Putamen (tissue), 1 donor: ENCODE measurements at places on chromosomes 1 and 21.

DNA sequence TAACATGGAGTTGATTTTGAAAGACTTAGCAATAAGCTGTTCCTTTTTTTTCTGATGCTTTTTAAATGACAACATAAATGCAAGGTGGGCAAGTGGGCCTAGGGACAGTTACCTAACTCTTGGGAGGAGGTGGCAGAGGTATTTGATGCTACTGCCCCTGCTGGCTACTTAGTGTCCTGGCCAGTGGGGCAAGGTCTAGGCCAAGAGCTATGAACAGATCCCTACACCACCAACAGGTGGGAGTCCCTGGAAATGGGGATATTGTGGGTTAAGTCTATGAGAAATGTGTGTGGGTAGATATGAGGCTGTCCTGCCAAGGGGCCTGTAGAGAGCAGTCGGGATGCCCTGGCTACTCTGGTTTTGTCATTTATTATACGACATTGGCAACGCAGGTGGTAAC is 31.3 kb upstream of the B3GALT5 start:
- no peak for DNase-seq

DNA sequence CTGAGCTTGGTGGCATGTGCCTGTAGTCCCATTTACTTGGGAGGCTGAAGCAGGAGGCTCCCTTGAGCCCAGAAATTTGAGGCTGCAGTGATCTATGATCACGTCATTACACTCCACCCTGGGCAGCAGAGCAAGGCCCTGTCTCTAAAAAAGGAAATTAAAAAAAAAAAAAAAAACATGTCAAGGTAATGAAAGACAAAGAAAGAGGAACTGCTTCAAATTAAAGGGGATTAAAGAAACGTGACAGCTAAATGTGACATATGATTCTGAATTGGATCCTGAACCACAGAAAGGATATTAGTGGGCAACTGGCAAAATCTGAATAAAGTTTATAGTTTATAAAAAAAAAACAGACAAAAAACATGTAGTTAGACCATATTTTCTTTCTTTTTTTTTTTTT is 3.8 kb upstream of the C2CD4D start:
- DNase-seq: no peak

DNA sequence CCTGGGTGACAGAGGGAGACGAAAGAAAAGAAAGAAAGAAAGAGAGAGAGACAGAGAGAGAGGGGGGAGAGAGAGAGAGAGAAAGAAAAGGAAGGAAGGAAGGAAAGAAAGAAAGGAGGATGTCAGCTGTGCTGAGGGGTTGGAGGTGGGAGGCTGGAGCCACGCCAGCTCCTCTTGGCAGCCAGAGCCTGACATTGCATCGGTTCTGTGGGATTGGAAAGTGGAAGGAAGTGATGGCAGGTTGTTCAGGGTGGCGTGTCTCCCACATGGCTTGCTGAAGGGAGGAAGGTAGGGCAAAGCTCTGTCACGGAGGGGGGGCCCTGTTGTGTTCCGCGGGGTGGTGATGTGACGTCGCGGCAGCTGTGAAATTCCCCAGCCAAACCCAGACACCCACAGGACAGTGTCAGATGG is 30.7 kb downstream of the EIF2D start:
- no peak for DNase-seq

- no peak for DNase-seq
These were observed 146.5 kb upstream of the TNR start for GRCh38 chr1:175889848-175890247.

- DNase-seq: no peak
These were observed 145.5 kb upstream of the DMRTA2 start for GRCh38 chr1:50568782-50569181.

DNA sequence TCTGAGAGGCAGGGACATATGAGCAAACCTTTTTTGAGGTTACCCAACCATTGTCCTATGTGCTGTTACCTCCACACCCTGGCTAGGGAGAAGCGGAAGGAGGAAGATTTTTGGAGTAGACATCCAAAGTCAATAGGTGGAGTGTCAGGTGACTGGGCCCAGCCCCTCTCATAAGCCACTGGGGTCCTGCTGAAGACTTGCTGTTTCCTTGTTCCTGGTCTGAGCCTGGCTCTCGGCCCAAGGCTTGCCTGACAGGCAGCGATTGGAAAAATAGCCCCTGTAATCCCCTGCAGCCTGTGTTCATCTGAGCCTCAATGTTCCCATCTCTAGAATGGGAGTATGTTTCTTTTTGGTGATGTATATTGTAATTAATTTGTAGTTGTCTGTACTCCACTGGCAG is 6.9 kb upstream of the PIGR start:
- no peak for DNase-seq

DNA sequence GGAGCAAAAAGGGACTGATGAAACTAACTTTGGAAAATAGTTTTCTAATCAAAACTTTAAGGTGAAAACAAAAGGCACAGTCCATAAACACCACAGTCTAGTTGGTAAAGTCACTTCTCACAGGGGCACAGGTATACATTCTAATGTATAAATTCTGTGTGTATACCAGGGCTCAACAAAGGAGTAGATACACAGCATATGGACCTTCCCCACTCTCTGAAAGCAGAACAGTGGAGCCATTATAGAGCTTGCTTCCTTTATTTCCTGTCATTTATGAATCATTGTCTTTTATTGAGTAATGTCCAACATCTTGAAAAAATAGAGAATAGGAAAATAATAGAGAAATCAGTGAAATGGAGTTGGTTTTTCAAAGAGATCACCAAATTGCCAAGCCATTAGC is 746.5 kb upstream of the CHRM3 start:
- no peak for DNase-seq

DNA sequence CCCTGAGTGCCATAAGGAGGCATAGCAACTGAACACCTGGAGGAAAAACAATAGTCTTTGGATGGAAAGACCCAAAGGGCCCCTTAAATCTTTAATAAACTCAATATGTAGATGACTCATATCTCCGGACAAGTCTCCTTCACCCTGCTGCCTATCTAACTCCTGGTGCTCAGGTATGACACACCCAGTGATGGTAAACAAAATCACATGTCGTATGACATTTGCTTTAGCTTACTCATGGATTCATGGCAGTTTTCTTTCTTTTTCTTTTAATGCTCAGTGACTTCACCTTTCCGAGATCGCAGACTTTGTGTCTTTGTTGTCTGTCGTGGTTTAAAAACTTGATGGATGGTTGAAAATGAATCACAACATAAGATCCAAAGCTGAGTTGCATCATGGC is 208.5 kb upstream of the PROX1 start:
- no peak for DNase-seq

DNA sequence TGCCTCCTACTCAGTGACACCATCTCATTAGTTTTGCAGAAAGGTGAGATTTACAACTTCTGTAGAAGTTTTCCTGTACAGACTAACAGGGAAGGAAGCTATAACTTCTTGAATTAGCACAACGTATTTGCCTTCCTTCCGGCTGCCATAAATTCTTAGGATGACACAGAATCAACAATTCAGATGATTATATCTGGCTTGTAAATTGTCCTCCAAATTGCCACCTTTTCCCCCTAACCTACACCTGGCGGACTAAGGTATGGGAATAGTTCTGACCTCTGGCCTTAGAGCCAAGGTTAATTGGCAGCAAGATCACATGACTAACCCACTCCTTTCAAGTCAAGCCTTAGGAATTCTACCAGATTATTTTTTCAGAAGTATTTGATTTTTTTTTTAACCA is 284.3 kb downstream of the LMO4 start:
- no peak for DNase-seq

GRCh38 chr1:155983191-155984024 is 5.1 kb upstream of the ARHGEF2 start:
- DNase-seq: no peak

GRCh38 chr1:44151808-44152207 is 10.4 kb upstream of the KLF18 start:
- DNase-seq: no peak

GRCh38 chr1:78184460-78185072 is 138.8 kb downstream of the GIPC2 start:
- DNase-seq: no peak

DNA sequence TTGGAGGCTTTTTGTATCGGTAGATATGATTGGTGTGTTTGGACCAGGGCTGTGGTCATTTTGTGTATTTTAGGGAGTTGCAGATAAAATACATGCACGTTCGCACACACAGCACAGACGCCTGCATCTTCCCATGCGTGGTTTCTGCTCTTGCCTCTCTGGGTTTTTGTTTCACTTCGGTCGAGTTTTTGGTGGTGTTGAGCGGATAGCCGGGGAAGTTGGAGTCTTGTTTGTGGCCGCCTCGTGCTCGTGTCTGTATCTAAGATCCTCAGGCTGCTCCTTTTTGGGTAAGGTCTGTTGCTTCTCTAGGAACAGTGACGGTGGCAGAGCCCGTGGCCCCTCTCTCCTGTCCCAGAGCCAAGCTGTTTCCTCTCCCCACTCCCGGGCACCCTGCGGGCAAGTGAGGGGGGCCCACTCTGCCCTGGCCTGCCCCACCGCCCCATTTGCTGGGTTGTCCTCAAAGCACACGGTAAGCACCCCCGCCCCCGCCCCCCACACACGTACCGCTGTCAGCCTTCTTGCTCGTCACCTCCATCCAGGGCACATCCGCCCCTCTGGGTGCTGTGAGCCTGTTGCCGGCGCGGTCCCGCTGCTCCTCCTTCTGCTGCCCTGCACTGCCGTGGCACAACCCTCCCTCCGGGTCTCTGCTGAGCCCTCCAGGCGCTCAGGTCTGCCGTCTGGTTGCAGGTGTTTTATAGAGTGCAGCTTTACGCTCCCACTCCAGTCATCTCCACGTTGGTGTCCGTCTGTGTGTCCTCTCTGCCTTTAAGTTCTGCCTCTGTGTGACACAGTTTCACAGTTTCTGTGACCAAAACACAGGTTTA is 51.9 kb downstream of the AGPAT3 start:
- no peak for DNase-seq

GRCh38 chr1:54372978-54373377 is 33.2 kb downstream of the SSBP3 start:
- DNase-seq: no peak

DNA sequence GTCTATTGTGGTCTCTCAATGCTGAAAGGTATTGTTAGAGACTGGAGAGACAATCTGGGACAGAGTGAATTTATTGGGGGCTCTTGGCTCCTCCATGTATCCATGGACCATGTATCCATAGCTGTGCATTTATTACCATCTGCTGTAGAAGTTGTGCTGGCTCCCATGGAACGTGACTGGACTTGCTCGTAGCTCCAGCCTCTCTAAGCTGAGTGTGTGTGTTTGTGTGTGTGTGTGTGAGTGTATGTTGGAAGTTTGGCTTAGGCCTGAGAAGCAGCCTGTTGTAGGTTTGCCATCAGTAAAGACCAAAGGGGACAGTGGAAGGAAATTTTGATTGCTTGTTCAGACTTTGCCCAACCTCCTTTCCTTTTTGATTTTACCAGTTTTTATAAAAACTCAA is 105.7 kb upstream of the USP24 start:
- DNase-seq: no peak

DNA sequence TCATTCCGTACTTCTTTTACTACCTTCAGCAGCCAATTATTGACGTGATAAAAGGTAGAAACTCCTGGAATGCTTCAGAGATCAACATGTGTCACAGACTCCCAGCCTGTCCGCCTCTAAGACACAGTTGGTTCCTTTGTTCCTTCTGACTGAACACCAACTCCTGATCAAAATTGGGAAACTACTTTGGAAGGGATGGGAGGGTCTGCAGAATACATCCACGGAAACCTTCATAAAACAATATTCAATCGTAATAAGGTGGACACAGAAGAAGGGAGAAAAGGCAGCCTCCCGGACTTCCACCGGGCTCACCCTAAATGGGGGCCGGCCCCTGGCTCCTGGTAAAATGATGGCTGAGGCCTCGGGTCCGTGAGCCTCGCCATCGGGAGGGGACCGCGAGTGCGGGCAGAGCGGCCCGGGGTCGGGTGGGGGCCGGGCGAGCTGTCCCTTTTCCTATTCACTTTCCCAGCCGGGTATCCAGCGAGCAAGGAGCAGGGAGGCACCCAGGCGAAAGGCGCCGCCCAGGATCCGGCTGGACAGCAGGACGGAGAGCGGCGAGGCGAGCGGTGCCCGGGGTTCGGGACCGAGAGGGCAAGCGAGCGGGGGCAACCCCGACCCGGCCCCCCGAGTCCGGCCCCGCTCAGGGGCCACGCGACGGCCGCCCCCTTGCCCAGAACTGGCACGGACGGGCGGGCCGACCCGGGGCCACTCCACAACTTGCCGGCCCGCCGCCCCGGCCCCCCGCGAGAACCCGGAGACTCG is 805 bp downstream of the NRIP1 start:
- peak; percentile 17 for DNase-seq

- no peak for DNase-seq
These were observed 178.1 kb downstream of the AK5 start for GRCh38 chr1:77459881-77460280.

- DNase-seq: no peak
These were observed 15.6 kb downstream of the DDAH1 start for GRCh38 chr1:85449356-85449755.

DNA sequence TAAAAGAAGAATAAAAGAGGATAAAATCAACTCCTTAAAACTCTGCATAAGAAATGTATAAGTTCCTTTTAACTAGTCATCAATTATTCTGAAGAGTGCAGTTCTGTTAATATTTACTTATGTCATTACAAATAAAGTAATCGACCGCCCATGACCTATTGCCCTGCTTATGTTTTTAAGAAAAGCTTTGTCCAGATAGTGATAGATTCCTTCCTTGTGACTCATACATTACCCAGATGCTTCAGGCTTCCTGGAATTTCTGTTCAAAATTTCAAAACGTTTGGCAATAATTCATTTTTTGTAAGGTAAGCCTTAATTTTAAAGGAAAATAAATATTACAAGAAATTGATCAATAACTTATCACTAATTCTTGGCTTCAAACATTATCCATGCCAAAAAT is 918.2 kb upstream of the ADGRL2 start:
- DNase-seq: no peak

GRCh38 chr21:42532466-42533181 is 19.0 kb downstream of the SLC37A1 start:
- DNase-seq: peak; percentile 63

DNA sequence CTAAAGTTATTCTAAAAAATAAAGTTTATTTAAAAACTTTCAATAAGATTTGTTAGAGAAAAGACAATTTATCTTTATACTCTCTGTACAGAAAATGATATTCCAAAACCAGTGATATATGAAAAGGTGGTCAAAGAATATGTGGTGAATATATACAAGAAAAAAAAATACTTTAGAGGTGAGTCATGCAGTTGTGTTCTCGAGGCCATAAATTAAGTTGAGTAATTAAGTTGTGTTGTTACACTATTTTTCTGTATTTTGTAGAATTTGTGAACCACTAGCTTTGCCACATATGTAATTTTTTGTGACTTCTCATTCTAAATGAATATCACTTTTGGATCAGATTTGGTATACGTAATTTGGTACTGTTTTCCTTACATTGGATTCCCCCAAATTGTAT is 23.6 kb upstream of the DUSP10 start:
- DNase-seq: no peak

GRCh38 chr1:234361102-234361603 is 12.1 kb upstream of the COA6 start:
- no peak for DNase-seq

- no peak for DNase-seq
These were observed 100.4 kb downstream of the MRPL39 start for GRCh38 chr21:25506887-25507286.

DNA sequence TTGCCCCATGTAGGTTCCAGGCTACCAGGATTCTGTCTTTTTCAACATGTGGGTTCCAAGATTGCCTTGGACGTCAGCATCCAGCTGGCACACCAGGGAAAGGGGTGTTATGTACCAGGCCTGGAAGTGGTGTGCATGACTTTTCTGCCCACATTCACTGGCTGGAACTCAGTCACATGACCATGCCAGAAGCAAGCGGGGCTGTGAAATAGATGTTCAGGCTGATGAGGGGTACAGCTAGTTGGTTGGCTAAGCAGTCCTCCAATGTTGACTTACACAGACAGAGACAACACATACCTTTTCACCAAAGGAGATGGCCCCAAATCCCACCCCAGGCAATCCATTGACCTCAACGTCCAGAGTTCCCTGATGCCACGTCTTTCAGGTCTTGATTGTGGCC is 14.3 kb upstream of the PLEKHM2 start:
- DNase-seq: no peak
